ENCODE measurements at places on chromosomes 6 and 20.

- DNase-seq: no peak
Observed at GRCh38 chr20:11540558-11540957, 377.1 kb upstream of the BTBD3 start.

- DNase-seq: no peak
Observed at GRCh38 chr20:37986044-37986858, 47.0 kb downstream of the TTI1 start.

- DNase-seq: no peak
Observed at GRCh38 chr6:68226460-68226859, 408.6 kb upstream of the ADGRB3 start.

DNA sequence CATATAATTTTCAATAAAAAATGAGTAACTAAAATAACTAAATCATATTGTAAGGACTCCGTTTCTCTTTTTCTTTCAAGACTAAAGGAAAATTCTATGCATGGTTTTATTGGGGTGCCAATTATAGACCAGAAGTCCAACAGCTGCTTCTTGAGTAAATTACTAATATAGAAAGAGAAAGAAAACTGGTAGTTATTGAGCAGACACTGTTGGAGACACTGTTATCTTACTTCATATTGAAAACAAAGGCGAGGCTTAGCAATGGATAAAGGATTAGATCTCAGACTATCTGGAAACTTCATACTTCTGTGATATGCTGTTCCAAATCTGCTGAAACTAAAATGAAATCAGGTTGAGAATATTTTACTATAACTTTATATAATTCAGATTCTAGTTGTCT is 169.6 kb upstream of the EYS start:
- DNase-seq: no peak

DNA sequence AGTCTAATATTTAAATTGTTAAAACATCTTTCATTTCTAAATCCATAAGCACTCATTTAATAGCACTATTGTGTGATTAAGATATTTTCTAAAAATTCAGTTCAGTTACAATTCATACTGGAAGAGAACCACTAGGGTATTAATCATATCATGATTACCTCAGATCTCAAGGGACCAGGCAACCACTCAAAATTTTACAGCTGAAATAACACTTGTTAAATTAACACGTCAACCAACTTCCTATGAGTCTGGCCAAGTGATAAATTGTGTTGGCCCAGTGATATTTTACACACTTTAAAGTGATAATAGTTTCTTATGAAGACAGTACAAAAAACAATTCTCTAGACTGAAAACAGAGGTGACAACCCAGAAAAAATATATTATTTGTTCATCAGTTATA is 869.0 kb upstream of the ADGRB3 start:
- no peak for DNase-seq

GRCh38 chr6:106448000-106448426 is 87.5 kb downstream of the CRYBG1 start:
- no peak for DNase-seq

DNA sequence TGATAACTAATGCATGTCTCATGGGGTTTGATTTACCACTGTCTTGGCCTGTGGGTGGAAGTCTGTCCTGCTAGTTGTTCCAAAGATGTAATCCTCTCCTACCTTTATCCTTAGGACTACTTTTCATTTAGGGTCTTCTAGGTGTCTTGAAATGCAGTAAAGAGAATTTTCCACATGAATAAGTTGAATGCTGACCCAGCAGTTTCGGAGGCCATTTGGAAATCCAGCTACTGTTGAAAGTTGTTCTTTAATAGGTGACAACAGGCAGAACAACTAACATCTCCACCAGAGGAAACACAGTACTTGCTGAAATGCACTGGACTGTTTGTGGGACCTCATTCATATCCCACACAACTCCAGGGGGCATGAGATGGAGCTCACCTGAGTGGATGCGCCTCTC is 478.1 kb downstream of the BTBD3 start:
- no peak for DNase-seq

DNA sequence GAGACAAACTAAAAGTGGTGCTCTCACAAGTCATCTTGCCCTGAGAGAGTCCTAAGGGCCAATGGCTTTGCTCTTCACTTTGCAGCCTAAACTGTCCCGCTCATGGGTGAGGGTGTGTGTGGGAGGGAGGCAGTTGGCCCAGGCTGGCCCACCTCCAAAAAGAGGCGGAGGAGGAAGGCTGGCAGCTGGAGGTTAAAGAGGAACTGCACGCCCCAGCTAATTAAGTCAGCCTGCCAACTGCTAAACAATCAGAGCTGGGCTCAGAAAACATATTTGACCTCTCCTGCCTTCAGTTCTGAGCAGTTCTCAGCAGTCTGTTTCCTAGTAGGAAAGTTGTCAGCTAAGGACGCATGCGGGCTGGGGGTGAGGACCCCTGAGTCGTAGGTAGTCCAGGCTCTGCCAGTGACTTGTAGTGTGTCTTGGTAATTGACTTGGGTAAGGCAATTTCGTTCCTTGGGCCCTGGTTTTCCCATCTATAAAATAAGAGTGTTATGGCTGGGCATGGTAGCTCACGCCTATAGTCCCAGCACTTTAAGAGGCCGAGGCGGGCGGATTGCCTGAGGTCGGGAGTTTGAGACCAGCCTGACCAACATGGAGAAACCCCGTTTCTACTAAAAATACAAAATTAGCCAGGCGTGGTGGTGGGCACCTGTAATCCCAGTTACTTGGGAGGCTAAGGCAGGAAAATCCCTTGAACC is 17.0 kb downstream of the GSS start:
- peak; percentile 26 for DNase-seq

DNA sequence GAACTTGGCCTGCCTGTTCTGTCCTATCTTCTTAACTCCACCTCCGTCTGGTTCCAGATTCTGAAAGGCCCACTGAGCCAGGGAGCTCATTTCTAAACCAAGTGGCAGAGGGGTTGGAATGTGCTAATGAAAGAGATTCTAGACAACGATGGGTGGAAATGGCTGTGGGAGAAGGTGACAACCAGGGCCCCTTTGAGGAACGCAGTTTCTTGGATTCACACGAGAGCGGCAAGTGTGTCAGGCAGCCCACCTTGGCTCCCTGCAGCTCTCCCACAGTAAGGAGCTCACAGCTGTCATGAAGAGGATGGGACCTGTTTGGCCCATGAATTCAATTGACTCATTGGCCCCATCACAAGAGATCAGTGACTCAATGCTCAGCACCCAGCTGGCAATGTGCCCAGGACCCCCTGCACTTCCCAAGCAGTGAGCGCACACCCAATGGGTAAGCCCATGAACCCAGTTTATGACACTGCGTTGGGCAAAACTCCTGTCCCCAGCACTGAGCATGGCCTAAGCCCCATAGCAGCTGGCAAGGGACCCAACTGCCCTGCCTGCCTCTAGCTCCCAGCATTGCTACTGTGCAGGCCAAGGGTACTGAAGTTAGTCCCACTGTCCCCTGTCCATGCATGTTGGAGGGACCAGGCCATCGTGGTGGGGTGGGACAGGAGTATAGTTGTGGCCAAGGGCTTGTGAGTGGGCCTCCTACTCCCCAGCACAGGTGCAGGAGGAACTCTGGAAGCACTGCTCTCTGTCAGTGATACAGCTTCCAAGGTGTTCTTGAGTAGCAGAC is 16.4 kb downstream of the MRPS18A start:
- no peak for DNase-seq

DNA sequence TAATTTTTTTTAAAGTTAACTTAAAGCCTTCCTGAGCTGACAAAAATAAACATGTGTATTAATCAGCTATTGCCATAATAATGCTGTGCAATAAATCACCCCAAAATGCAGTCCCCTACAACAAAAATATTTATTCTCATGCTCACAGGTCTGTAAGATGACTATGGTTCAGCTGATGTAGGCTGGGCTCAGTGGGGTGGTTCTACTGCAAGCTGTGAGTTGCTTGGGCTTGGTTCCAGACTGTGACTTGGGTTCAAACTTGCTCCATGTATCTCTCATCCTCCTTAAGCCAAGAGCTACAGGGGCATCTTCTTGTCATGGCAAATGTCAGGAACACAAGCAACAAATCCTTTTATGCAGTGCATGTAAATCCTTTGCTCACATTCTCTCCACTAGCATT is 644.3 kb downstream of the KIF16B start:
- DNase-seq: no peak

DNA sequence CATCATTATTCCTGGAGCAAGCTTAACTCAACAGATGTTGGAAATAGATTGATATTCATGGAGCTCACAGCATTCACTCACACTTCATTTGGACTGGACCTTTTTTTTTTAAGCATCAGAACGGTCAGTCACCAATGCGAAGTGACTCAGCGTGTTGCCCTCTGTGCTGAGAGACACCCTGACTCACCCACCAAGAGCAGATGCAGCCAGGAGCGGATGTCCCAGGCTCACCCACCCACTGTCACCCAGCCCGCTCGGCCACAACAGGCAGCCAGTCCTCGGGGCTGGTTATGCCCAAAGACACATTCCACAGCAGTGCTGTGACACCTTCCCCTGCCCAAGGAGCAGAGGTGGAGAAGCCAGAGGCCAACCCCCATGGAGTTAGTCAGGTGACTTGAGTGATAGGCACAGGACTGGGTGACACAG is 15.7 kb downstream of the RNASET2 start:
- no peak for DNase-seq

GRCh38 chr20:17500271-17500670 is 30.9 kb downstream of the BFSP1 start:
- DNase-seq: no peak

DNA sequence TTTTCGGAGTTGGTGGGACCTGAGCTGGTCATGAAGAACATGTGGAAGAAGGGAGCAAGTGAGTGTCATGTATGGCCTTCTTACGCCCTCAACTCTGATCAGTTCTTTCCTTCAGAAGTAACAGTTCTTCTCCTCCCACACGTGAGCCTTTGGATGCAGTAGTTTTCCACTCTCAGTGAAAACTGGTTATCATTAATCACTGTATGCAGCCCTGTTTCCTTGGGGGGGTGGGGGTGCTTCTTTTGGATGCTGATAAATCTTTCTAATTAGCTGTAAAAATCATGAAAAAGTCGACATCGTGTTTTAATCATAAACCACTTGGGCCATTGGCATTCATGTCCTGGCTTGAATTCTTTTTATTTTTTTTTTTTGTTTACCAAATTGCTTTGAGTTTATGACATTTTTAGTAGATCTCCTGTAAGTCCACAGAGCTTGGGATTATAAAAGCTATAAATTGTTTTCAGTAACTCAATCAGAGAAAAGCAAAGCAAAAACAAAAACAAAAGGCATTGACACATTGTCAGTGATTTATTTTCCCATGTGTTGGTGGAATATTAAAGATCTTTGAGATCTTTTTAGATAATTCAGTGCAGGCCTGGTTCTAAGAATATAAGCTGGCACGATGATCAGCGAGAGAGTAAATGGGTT is 84.8 kb downstream of the TRMT11 start:
- no peak for DNase-seq

GRCh38 chr6:92777146-92777740 is 642.1 kb downstream of the EPHA7 start:
- no peak for DNase-seq

GRCh38 chr6:148146717-148147462 is 195.7 kb upstream of the SASH1 start:
- DNase-seq: no peak

DNA sequence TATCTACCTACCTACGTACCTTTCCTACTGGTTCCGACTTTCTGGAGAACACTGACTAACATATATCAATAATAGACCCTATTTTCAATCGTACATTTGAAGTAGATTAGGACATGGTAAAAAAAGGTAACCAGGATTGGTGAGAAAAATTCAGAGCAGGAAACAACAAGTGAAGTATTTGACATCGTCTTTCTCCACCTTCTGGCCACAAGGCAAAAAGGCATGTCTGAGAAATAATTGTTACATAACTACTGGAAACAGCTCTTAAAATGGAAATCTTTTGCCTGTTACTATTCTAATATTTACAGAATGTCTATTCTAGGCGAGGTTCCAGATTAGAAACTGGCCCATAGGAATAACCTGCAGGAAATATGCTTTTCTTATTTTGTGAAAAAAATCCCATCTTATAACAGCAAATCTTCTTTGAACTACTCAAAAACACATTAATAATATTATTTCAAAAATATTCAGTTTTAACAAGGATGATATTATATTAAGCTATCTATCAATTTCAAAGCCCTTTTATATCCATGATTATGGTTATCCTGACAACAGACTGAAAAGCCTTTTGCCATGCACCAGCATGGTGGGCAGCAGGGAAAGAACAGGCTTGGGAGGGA is 80.8 kb downstream of the RCAN2 start:
- no peak for DNase-seq

- no peak for DNase-seq
Observed at GRCh38 chr6:5497896-5498578, 236.7 kb downstream of the FARS2 start.

- DNase-seq: no peak
Observed at GRCh38 chr20:31841928-31842327, 3.5 kb downstream of the FOXS1 start.

GRCh38 chr20:5608442-5609161 is 141.6 kb upstream of the SHLD1 start:
- DNase-seq: no peak

DNA sequence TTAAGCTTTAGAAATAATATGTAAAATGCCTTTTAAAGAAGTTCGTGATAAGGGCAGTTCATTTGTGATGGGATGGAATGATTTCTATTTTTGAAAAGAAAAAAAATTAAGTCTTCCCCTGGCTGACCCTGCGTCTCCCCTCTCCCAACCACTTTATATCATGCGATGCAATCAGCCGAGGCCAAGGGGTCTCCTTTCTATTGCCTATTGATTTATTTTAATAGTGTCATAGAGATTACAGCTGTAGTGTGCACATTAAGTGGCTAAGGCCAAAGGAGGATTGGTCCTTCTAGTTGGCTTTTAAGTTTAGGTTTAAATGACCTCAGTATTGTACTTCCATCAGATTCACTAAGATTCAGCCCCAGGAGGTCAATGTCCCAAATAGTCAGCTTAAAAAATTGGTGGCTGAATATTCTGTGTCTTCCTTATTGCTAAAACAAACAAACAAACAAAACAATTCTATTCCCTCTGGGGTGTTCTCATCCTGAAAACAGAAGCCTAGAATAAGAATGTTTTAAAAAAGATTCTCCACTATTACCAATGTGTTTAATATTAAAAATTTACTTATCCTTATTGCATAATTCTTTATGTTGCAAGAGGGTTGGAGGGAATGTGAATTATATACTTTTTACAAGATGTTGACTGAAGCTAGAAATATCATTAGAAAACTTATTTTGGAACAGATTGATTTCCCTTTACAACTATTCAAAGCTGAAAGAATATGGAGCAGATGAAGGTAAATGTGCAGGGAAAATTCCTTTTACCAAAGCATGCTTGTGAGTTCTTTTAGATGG is 359.1 kb downstream of the SAMD5 start:
- no peak for DNase-seq

DNA sequence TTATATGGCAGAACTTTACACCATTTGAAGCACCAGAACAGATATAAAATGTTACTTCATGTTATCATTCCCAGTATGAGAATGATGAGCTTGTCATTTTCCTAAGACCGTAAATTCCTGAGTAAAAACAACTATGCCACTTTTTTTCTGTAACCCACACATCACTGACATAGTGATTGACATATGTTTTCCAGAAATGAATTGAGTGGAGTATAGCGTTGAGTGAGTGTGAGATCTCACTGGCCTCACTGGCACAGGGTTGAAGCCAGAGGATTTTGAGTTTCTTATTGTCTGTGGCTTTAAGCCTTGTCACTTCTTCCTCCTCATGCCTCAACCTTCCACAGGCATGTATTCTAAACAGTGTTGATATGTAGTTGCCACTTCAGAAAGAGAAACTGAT is 62.3 kb downstream of the PDE7B start:
- DNase-seq: no peak

GRCh38 chr6:147055821-147056392 is 148.3 kb upstream of the STXBP5 start:
- peak; percentile 69 for DNase-seq
